ENCODE measurements at places on chromosomes 7 and 10.

GRCh38 chr7:21352540-21353387 is 75.1 kb upstream of the SP4 start:
- H3K27me3 ChIP-seq: no peaks in the 10 kb centered on the region
- peak overlapping the region; percentile 67 for H3K4me3 ChIP-seq

GRCh38 chr7:102153599-102153946 is 133.1 kb upstream of the SH2B2 start:
- ATAC-seq: no peak
- peaks cover 5% of the 10 kb centered on the region for H3K4me1 ChIP-seq
- peaks cover 32% of the 10 kb centered on the region for H3K36me3 ChIP-seq
- H3K4me3 ChIP-seq: no peak overlapping the region
- no peaks in the 10 kb centered on the region for H3K27me3 ChIP-seq

GRCh38 chr10:18325889-18326531 is 185.8 kb downstream of the CACNB2 start:
- no peaks in the 10 kb centered on the region for H3K36me3 ChIP-seq
- H3K4me3 ChIP-seq: no peak overlapping the region
- no peak overlapping the region for H3K27ac ChIP-seq

GRCh38 chr7:7895004-7895650 is 73.5 kb upstream of the GLCCI1 start:
- no peaks in the 10 kb centered on the region for H3K27me3 ChIP-seq
- no peak overlapping the region for H3K4me3 ChIP-seq
- no peak overlapping the region for H3K27ac ChIP-seq
- peaks cover 18% of the 10 kb centered on the region for H3K36me3 ChIP-seq
- no peaks in the 10 kb centered on the region for H3K4me1 ChIP-seq
- no peak for ATAC-seq

DNA sequence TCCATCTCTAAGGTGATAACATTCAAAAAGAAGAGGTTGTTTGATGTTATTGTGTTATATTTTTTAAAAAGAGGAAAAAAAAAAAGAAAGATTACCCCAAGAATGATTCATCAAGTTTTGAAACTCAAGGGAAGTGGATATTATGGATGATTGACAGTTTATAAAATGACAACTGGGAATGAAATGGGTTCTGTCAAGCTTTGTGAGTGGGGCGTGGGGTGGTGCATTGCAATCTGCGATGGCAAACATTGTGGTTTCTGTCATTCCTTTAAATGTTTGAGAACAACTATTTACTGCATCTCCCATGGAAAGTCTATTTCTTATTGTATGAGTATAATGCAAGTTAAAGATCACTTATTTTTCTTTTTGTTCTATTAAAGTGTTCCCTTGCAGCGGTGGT is 297.0 kb downstream of the CCDC3 start:
- no peaks in the 10 kb centered on the region for H3K27me3 ChIP-seq
- H3K4me3 ChIP-seq: no peak overlapping the region
- H3K27ac ChIP-seq: peak overlapping the region; percentile 57
- peaks cover 21% of the 10 kb centered on the region for H3K36me3 ChIP-seq

DNA sequence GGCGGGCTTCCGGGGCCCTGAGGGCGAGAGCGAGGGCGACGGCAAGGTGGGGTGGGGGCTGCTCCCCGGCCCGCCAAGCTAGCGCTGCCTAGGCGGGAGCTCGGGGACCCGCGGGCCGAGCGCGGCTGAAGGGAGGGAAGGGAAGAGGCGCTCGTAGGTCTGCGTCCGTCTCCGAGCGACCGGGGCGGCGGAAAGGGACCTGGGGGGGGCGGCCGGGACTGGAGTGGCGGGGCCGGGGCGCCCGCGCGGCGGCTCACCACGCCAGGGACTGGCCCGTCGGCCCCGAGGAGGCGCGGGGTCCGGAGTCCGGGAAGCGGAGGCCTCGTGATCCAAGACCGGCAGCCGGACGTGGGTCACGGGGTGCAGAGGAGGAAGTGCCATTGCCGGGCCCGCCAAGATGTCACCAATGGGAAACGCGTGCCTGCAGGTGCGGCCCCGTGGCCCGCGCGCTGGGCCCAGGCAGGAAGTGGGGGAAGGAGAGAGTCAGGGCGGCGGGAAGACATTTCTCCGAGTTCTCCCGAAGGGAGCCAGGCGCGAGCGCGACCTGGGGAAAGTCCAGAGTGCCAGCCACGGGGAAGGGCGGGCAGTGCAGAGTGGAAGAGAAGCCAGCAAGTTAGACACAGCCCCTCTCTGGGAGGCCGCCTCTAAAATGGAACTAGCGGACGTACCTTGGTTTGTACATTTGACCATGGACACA is 11.9 kb downstream of the HNRNPF start:
- H3K36me3 ChIP-seq: peaks cover 50% of the 10 kb centered on the region
- peak; percentile 93 for ATAC-seq
- H3K27ac ChIP-seq: peak overlapping the region; percentile 85
- peak overlapping the region; percentile 82 for H3K4me3 ChIP-seq
- peaks cover 81% of the 10 kb centered on the region for H3K4me1 ChIP-seq

DNA sequence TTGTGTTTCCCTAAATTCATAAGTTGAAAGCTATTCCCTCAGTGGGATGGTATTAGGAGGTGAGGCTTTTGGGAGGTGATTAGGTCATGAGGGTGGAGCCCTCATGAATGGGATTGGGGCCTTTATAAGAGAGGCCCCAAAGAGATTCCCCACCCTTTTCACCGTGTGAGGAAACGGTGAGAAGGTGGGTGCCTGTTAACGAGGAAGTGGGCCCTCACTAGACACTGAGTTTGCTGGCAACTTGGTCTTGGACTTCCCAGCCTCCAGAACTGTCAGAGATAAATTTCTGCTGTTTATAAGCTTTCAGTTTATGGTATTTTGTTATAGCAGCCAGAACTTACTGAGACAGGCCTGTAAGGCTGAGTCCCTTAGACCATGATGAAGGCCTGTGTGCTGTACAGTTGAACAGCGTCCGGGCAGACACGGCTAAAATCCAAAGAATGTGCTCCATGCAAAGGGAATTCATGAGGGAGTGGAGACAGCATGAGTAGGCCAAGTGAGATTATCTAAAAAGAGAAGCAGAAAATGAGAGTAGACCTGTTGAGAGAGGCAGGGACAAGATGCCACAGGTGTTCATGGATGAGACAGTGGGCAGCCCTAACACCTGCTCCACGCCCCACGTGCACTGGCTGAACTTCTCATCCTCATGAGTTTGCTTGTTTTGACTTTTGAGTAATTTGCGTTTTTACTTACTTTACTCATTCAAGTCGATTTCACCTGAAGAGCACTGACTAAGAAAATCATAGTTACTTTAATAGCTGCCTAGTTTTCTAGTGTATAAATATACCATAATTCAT is 66.9 kb upstream of the SFMBT2 start:
- H3K36me3 ChIP-seq: peaks cover 7% of the 10 kb centered on the region
- peaks cover 70% of the 10 kb centered on the region for H3K4me1 ChIP-seq
- no peaks in the 10 kb centered on the region for H3K27me3 ChIP-seq
- no peak for ATAC-seq
- peak overlapping the region; percentile 63 for H3K27ac ChIP-seq
- no peak overlapping the region for H3K4me3 ChIP-seq

DNA sequence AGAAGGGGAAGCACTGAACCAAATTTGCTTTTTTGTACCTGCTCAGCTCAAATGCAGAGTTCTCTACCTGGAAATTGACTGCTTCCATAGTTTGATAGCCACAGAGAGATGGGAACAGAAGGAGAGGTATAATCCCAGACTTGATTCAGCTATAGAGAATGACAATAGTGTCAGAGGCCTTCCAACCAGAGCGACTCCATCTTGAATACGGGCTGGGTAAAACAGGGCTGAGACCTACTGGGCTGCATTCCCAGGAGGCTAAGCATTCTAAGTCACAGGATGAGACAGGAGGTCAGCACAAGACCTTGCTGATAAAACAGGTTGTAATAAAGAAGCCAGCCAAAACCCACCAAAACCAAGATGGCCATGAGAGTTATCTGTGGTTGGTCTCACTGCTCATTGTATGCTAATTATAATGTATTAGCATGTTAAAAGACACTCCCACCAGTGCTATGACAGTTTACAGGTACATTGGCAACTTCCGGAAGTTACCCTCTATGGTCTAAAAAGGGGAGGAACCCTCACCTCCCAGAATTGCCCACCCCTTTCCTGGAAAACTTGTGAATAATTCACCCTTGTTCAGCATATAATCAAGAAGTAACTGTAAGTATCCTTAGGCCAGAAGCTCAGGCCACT is 42.7 kb upstream of the ATRNL1 start:
- H3K27me3 ChIP-seq: no peaks in the 10 kb centered on the region
- H3K36me3 ChIP-seq: no peaks in the 10 kb centered on the region
- H3K4me3 ChIP-seq: no peak overlapping the region
- ATAC-seq: no peak

- no peaks in the 10 kb centered on the region for H3K27me3 ChIP-seq
- no peaks in the 10 kb centered on the region for H3K36me3 ChIP-seq
- peaks cover 29% of the 10 kb centered on the region for H3K4me1 ChIP-seq
- no peak for ATAC-seq
- H3K4me3 ChIP-seq: no peak overlapping the region
These were observed 57.0 kb downstream of the DNAJC12 start for GRCh38 chr10:67780759-67781538.

DNA sequence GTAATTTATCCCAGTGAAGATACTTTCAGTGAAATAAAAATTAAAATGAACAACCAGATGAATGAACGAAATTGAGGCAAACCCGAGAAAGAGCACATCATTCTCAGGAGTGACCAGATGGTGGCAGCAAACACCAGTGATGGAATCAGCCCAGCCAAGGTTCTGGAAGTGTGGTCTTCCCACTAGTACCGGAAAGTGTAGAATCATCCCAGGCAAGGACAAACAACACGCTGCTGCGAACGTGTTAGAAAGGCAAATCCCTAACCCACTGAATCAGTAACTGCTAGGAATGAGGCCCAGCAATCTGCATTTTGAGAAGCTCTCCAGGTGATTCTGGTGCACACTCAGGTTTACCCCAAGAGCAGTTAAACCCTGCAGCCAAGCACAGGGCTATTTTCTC is 15.5 kb upstream of the SLC18A3 start:
- no peak for ATAC-seq
- H3K4me1 ChIP-seq: peaks cover 6% of the 10 kb centered on the region
- H3K27me3 ChIP-seq: peaks cover 11% of the 10 kb centered on the region
- H3K36me3 ChIP-seq: no peaks in the 10 kb centered on the region
- H3K4me3 ChIP-seq: no peak overlapping the region

DNA sequence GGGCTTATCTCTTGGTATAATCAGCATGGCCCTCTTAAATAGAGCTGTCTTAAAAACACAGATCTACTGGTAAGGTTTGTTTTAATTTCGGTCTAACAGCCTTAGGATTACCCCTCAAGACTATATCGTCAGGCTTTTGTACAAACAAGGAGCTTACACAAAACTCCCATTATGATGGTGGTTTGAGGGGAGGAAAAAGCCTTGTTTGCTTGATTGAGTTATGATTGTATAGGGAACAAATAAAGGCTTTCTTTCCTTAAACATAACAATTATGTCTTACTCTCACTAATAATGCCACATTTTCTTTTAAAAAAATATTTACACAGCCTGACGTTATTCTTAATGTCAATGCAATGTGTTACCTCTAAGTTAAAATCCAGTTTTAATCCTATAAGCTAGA is 188.8 kb upstream of the TCF7L2 start:
- ATAC-seq: no peak
- H3K4me3 ChIP-seq: no peak overlapping the region
- H3K27ac ChIP-seq: no peak overlapping the region
- peaks cover 16% of the 10 kb centered on the region for H3K36me3 ChIP-seq
- H3K4me1 ChIP-seq: no peaks in the 10 kb centered on the region

DNA sequence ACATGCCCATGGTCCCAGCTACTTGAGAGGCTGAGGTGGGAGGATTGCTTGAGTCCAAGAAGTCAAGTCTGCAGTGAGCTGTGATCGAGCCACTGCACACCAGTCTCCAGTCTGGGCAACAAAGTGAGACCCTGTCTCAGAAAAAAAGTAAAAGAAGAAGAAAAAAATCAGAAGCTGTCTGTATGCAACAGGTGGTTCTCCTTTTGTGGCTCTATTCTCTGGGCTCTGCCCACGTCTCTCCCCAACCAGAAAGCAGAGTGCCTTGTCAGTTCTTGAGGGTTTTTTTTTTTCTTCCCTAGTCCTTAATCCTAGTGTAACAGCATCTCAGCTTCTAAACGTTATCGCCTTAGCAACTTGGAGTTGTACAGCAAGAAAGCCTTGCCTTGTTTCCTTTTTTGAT is 89.5 kb downstream of the PRKCQ start:
- peaks cover 6% of the 10 kb centered on the region for H3K4me1 ChIP-seq
- no peak overlapping the region for H3K27ac ChIP-seq
- ATAC-seq: no peak
- H3K4me3 ChIP-seq: no peak overlapping the region
- peaks cover 44% of the 10 kb centered on the region for H3K27me3 ChIP-seq
- H3K36me3 ChIP-seq: no peaks in the 10 kb centered on the region

GRCh38 chr7:36752026-36752711 is 27.9 kb upstream of the AOAH start:
- H3K27ac ChIP-seq: no peak overlapping the region
- no peaks in the 10 kb centered on the region for H3K36me3 ChIP-seq
- peaks cover 47% of the 10 kb centered on the region for H3K4me1 ChIP-seq
- no peak for ATAC-seq

DNA sequence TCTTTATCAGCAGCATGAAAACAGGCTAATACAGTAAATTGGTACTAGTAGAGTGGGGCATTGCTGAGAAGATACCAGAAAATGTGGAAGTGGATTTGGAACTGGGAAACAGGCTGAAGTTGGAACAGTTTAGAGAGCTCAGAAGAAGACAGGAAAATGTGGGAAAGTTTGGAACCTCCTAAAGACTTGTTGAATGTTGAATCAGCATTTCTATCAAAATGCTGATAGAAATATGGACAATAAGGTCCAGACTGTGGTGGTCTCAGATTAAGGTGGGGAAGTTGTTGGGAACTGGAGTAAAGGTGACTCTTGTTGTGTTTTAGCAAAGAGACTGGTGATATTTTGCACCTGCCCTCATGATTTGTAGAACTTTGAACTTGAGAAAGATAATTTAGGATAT is 231.2 kb upstream of the KCND2 start:
- H3K36me3 ChIP-seq: no peaks in the 10 kb centered on the region
- no peak overlapping the region for H3K27ac ChIP-seq
- no peaks in the 10 kb centered on the region for H3K4me1 ChIP-seq
- ATAC-seq: no peak
- no peak overlapping the region for H3K4me3 ChIP-seq

DNA sequence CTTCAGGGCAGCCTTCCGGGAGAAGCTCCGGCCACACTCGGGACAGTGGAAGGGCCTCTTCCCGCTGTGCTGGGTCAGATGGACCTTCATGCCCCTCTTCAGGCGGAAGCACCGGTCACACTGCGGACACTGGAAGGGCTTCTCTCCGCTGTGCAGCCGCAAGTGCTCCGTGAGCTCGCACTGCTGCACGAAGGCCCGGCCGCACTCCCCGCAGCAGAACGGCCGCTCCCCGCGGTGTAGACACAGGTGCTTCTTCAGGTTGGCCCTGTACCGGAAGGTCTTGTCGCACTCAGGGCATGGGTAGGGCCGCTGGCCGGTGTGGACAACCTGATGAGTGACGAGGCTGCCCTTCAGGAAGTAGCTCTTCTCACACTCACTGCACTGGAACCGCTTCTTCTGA is 14.2 kb upstream of the ZNF786 start:
- H3K27ac ChIP-seq: no peak overlapping the region
- H3K36me3 ChIP-seq: peaks cover 15% of the 10 kb centered on the region
- H3K4me1 ChIP-seq: no peaks in the 10 kb centered on the region
- no peaks in the 10 kb centered on the region for H3K27me3 ChIP-seq
- no peak overlapping the region for H3K4me3 ChIP-seq
- no peak for ATAC-seq

- no peaks in the 10 kb centered on the region for H3K4me1 ChIP-seq
- no peak for ATAC-seq
- H3K27ac ChIP-seq: no peak overlapping the region
These were observed 704.0 kb upstream of the IGFBP3 start for GRCh38 chr7:46625032-46625431.
